ENCODE measurements at places on chromosomes 16 and 17. TPM values are rescaled to one million over a fixed set of nuclear protein-coding genes. Genes with fewer than 3 reads are reported as not detected.
A peak's percentile ranks its signal among the peaks of the same experiment; 100 is the strongest.

DNA sequence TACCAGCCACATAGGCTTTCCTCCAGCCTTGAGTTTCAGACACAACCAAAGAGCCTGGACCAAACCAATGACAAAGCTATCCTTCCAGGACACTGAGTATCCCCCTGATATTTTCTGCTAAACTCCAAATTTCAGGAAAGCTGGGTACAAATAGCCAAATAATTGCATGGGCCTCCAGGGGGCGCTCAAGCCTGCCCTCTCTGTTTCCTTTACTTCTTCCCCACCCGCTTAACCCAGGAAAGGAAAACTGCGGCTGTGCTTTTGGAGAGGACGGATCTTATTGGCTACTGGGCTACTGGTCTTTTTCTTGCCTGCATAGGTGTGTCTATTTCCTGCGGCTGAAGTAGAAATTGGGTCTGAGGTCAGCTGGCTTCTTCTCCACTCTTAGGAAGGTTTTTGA is 30.1 kb downstream of the GNGT2 start:
- DNase-seq = no peak

DNA sequence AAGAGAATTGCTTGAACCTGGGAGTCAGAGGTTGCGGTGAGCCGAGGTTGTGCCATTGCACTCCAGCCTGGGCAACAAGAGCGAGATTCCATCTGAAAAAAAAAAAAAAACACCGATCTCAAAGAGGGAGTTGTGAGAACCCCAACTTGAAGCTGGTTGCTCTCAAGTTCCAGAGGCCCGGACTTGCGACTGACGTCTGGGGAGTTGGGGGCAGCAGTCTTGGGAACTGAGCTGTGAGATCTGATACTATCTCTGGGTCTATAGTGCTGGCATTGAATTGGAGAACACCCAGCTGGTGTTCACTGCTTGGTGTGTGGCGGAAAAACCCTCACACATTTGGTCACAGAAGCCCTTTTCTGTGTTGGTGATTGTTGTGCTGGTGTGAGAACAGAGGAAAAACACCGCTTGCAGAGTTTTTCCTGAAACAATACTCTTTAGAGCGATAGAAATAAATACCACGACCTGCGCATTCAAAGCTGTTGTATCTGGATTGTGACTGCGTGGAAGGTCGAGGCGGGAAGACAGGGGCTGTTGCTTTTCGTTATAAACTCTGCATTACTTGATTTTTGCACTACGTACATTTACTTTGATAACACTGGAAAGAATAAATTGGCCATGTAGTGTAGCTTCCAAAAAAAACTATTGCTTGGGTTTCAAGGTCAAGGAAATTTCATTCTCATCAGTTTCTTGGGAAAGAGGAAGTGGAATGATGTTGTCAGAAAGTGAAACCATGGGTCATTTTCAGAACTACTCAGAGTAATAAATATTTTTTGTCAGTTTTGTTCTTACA is 8.8 kb downstream of the SCIMP start:
- no peak for DNase-seq

DNA sequence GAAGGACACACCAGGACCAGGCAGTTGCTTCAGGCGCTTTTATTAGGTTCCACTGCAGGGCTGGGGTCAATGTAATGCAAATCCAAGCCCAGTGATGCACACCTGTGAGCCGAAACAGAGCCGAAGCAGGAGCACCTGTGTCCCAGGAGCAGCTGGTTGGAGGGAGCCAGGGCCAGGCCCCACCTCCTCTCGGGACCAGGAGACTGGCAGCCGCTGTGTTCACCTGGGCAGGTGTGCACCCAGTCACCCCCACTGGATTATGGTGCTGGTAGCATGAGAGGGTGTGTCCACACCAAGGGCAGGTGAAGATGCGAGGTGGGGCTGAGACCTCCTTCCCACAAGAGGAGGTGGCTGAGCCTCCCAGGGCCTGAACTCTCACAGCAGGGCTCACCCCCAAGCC is 4.7 kb upstream of the FAAP100 start:
- no peak for DNase-seq

The KCNJ2 gene
- 1.4 TPM for polyA plus RNA-seq

DNA sequence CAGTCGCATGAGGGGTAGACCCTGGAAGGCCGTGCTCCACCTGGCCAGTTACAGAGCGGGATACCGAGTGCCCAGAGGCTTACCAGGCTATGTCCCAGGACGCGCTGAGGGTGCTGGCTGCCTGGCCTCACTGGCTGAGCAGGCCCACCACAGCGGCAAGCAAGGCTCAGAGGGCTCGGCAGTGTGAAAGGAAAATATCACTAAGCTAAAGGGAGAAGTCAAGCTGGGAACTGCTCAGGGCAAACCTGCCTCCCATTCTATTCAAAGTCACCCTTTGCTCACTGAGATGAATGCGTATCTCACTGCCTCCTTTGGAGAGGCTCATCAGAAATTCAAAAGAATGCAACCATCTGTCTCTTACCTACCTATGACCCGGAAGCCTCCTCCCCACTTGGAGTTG is 37.4 kb downstream of the CCDC57 start:
- DNase-seq = no peak

The MIS12 gene
- 23.9 TPM for polyA plus RNA-seq

The CDRT15 gene
- polyA plus RNA-seq = 0.34 TPM

GRCh38 chr16:77211880-77212740 is 12.9 kb downstream of the SYCE1L start:
- peak; percentile 78 for DNase-seq

The MILR1 gene
- polyA plus RNA-seq = 6.2 TPM

GRCh38 chr17:58249270-58250133 is 11.1 kb downstream of the LPO start:
- DNase-seq = peak; percentile 46

- DNase-seq = peak; percentile 80
Measured at GRCh38 chr17:27810211-27810901, 10.0 kb upstream of the NOS2 start.

GRCh38 chr16:12917653-12918052 is 16.3 kb downstream of the SHISA9 start:
- DNase-seq = no peak

The GNG13 gene
- 0.81 TPM for polyA plus RNA-seq

GRCh38 chr16:6281274-6281673 is 1051.4 kb upstream of the RBFOX1 start:
- no peak for DNase-seq

The ERCC4 gene
- 5.9 TPM for polyA plus RNA-seq

- DNase-seq = no peak
Measured at GRCh38 chr16:80372341-80372740, 168.5 kb upstream of the DYNLRB2 start.

Measured in large intestine (tissue), 12 donors.